Activated T-helper 1 cell treated with anti-CD3 and anti-CD28 coated beads, Interleukin-12 subunit alpha, Interleukin-12 subunit beta, Interleukin-2, Interleukin-4 antibody, amounts not matched to agents 30 ng/mL and 10 ng/mL and 1 ng/mL, durations not matched to agents 14 hours and 24 hours and 36 hours (primary cell): ENCODE measurements at places on chromosomes 3 and 15.

GRCh38 chr3:140252812-140253656, 318.0 kb downstream of the CLSTN2 start:
- DNase-seq = no peak

GRCh38 chr3:5929027-5929426, 741.5 kb downstream of the EDEM1 start:
- no peak for DNase-seq

GRCh38 chr15:31405200-31405920, 78.7 kb downstream of the KLF13 start:
- no peak for DNase-seq

- no peak for DNase-seq
Measured at GRCh38 chr3:72395776-72396311, 452.4 kb downstream of the SHQ1 start.

GRCh38 chr3:49871531-49872153, 1.9 kb upstream of the CAMKV start:
- no peak for DNase-seq

- no peak for DNase-seq
Measured at GRCh38 chr15:64800476-64800875, 25.0 kb downstream of the PIF1 start.

GRCh38 chr3:143484846-143485512, 363.3 kb downstream of the SLC9A9 start:
- no peak for DNase-seq

- peak; percentile 29 for DNase-seq
Measured at GRCh38 chr3:187066228-187066995, 72.9 kb downstream of the RPL39L start.

- DNase-seq = no peak
Measured at GRCh38 chr15:59539799-59540198, 71.8 kb upstream of the GCNT3 start.

GRCh38 chr3:85554153-85554552, 595.4 kb downstream of the CADM2 start:
- DNase-seq = no peak

GRCh38 chr3:79976466-79976865, 208.7 kb upstream of the ROBO1 start:
- DNase-seq = no peak

GRCh38 chr15:60486742-60487141, 7.8 kb upstream of the ICE2 start:
- no peak for DNase-seq

DNA sequence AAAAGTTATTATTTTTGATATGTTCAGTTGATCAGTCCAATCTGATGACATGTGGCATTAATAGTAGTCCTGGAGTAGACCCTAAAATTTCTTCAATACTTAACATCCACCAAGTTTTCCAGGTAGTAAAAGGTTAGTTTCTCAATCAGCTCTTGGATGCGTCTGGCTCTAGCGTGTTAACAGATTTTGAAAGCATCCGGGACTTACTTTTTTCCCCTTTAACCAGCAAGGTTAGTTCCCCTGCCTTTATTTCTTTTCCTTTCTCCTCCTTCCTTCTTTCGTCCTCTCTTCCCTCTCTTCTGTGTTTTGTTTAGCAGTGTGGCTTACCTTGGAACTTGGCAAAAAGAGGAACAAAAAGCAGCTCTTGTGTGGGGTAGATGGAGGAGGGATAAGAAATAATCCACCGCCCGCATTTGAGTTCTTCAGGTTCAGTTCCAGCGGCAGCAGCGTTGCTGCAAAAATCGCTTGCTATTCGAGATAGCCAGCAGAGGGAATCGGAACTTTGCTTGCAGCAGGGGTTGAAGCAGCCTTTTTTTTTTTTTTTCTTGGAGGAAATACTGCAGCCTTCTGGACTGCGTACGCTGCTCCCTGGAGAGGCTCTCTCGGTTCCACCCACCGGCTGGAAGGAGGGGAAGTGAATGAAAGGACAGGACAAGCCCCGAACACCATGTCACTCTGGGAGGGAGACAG, at the start of gene RBMS3:
RBMS3 (plus strand) TSS at position 668 of the 690 bp plus-strand sequence.
- no peak for DNase-seq

DNA sequence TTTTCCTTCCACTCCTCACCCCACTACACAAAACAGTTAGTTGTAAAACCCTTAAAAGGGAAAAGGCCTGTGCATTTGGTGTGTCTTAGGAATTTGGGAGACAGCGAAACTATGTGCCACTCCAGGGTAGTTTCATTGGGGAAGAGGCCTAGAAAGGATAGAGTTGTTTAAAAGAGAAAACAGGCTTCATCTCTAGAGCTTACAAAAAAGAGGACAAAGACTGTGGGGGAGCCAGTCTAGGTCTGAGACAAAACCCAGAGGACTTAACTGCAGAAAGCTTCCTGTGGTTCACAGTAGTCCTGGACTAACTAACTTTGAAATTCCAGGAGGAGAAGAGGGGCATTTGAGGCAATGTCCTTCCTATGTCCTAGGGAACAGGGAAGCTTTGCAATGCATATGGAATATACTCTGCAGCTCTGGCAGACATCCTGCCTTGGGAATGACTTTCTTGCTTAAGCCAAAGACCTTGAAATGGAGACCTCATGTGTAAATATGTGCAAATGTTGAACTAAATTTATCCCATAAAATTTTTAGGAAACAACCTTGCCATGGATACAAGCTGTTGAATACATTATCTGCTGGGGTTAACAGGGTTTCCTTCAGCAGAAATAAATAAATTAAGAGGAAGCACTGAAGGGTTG, 159.4 kb downstream of the LSAMP start:
- DNase-seq = no peak

GRCh38 chr15:61621146-61621545, 392.0 kb upstream of the RORA start:
- DNase-seq = no peak

- no peak for DNase-seq
Measured at GRCh38 chr3:120239644-120240043, 45.4 kb downstream of the GPR156 start.

DNA sequence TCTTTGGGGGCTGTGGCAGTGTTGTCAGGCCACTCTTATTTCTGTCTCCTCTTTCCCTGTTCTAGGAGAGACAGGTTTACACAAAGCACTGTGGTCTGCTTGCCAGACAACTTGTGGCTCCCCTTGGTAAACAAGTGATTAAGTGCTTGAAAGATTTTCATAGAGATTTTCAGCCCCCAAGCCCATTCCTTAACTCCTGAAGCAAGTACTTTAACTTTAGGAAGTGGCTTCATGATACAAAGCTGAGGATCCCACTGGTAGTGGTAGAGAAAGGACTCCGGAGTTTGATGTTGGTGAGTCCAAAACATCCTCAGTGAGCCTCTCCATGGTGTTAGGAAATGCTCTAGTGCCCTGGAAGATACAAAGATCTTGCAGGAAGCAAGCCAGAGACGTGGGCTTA, 12.0 kb downstream of the ZBTB38 start:
- no peak for DNase-seq

DNA sequence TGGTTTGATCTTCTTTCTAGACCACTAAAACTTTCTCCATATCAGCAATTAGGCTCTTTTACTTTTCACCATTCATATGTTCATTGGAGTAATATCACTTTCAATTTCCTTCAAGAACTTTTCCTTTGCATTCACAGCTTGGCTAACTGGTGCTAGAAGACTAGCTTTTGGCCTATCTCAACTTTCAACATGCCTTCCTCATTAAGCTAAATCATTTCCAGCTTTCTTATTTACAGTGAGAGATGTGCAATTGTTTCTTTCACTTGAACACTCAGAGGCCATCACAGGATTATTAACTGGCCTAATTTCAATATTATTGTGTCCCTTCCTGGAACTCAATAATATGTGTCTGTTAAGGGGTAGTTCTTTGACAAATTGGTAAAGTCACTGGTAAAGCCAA, 42.8 kb upstream of the PLOD2 start:
- DNase-seq = no peak

DNA sequence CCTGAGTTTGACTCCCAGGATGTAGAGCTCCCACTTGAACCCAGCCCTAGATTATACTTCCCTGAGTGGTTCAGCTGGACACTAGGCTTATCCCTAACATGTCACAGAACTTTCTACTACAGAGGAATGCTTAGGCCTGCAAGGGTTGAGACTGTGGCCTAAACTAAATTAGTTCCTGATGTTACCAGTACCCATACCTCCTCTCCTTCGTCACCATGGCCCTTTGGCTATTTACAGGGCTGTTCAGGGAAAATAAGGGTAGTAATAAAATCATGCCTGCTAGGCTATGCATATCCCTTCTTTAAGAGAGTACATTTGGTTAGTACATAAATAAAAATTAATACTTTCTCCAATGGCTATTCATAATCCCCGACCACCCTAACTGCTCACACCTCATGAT, 356.4 kb upstream of the RASGRP1 start:
- no peak for DNase-seq

- no peak for DNase-seq
Measured at GRCh38 chr3:126983276-126983652, 349 bp downstream of the PLXNA1 start.
